ENCODE measurements at places on chromosomes 7 and 10. TPM values are rescaled to one million over a fixed set of nuclear protein-coding genes. Genes with fewer than 3 reads are reported as not detected.
A peak's percentile ranks its signal among the peaks of the same experiment; 100 is the strongest.

DNA sequence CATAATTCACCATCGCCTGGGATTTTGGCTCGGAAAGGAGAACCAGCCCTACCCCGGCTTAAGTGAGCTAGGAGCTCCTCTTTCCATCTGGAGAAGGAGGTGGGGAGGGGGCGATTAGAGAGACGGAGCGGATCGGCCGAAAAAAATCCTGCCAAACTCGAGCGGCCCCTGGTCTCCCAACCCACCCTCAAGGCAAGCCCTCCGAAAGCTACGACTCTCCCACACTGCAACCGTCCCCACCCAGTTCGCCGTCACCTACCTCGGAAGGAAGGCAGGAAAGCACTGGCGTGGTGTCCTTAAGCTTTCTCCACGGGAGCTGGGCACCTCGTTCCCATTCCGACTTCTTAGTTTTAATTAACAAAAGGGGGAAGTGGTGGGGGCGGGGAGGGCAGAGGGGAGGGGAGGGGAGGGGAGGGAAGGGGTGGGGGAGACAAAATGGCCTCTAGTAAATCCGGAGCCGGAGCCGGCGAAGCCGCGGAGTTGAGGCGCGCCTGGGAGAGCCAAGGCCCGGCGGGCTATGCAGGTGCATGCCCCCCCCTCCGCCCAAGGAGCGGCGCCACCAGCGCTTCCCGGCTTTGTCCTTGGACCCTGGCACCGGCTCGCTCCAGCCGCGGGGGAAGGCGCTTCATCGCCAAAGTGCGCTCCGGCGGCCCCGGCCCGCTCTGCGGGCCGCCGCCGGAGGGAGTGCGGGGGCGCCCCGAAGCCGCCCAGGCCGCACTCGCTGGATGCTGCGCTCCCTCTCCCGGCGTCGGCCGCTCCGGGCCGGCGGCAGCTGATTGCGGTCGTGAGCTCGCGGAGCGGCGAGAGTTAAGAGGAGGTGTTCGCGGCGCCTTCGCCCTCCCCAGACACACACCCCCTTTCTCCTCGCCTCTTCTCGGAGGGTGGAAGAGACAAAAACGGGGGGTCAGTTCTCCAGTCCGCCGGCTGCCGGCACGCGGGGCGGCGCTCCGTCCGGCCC is at the start of gene LRRC4:
Gene LRRC4, minus strand, starts transcription at position 784 of the 958 bp plus-strand sequence. CDS start 797 bp downstream, outside the sequence.
- DNase-seq = peak; percentile 32

- DNase-seq = no peak
These were observed 518.8 kb downstream of the CNTNAP2 start for GRCh38 chr7:146635205-146636032.

DNA sequence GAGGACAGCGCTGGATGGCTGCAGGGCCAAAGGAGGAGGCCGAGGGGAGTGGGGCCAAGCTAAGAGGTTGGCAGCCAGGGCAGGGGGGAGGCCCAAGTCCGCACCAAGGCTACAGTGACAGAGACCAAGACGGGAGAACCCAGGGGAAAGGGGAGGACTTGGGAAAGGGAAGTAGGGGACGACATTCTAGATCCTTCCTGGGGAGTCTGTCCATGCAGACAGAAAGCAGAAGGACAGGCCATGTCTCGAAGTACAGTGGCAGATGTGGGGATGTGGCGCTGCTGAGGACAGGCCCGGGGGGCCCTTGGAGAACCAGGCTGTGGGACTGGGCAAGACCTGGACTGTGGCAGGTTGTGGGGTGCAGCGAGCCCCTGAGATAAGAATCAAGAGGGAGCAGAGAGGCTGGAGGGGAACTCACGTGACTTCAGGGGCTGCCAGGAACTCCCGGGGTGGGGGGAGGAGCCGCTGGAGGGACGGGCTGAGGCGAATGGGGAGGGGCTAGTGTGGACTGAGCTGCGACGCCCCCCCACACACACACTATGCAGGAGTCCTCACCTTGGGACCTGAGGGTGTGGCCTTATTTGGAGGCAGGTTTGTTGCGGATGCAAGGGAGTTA is 68.5 kb upstream of the TNRC18 start:
- DNase-seq = no peak

DNA sequence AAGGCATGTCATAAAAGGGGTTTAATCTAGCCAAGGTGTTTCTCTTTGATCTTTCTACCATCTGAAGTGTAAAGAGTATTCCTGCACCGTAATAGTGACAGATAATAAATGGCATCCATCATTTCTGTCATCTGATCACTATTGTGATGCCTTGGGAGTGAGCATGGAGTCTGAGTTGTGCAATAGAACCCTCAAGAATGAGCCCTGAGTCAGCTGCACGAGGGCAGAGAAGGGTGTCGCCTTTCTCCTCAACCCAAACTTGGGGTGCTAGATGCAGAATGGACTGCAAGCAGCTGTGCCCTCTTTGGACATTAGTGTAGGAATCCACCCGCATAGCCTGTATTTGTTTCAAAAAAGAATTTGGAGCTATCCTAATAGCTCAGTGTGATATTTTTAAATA is 115.2 kb downstream of the ZNF37A start:
- DNase-seq = no peak

Gene VENTX
- not detected for total RNA-seq

Data from fibroblast of the aortic adventitia (primary cell).